ENCODE measurements at places on chromosomes 16 and 17.

DNA sequence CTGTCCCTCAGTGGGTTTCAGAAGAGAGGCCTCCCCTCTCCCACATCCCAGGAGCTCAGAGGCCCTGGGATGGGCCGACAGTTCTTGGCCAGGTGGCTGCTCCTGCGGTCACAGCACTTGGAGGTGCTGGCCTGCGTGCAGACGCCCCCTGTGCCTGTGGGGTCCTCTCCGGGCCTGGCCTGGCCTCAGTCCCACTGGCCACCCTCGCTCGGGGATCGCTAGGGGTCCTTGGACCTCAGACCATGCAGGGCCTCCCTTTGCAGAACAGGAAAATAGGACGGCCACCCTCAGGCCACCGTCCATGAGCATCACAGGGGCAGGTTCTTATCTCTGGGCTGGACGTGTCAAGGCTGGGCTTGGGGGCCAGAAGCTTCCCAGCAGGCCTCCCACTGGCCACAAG lies 30.0 kb downstream of the METRNL start:
- no peak for DNase-seq

GRCh38 chr17:15257796-15258512 lies 7.2 kb downstream of the PMP22 start:
- no peak for DNase-seq

- DNase-seq, result no peak
Observed at GRCh38 chr17:39219647-39220154, 6.0 kb downstream of the STAC2 start.

- DNase-seq, result no peak
Observed at GRCh38 chr16:31196324-31197088, 6.1 kb downstream of the PYCARD start.

DNA sequence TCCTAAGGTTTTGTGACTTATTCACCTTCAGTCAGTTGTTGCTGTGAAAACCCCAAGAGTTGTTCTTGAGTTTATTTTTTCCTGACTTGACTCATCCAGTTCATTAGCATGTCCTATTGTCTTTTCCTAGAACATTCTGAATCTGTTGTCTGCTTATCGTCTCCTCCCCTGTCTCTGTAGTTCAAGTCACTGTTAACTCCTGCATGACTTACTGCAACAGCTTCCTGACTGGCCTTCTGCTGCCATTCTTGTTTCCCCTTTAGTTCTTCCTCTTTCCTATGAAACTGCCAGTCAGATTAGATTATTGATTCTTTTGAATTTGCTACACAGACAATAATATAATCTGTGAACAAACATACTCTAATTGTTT lies 161.5 kb downstream of the FTO start:
- peak; percentile 87 for DNase-seq

DNA sequence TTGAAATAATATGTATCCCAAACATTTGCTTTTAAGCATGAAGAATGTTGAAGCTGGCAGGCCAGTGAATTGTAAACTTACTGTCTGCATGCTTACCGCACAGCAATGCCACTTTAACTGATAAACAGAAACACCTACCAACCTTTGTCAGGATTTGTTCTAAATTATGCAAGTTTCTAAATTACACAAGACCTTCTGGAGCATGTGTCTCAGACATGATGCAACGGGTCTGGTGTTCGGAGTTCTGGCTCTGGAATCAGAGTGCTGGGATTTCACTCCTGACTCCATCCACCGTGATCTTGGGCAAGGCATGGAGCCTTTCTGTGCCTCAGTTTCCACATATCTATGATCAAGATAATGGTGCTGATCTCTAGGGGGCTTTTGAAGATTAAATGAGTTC lies 111.2 kb downstream of the CCT6B start:
- DNase-seq, result peak; percentile 19

- DNase-seq, result no peak
Observed at GRCh38 chr17:35786941-35787432, 8.5 kb downstream of the MMP28 start.

GRCh38 chr16:61654962-61655361 lies 381.3 kb downstream of the CDH8 start:
- no peak for DNase-seq
